ENCODE measurements at places on chromosomes 1 and 21.

DNA sequence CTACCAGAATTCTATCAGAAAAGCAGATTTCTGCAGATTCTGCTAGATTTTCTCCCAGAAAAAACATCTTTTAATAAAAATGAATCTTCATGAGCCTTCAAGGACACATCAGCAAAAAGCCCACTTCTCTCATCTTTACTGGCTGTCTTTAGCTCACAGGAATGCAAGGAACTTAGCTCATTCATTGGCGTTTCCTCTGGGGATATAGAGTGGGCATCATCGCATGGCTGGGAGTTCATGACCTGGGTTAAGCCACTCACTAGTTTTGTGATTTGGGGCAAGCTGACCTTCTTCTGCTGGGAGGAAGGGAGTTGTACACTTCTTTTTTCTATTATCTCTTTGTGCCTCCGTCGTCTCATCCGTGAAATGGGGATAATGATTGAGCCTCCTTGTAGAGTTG lies 149.7 kb downstream of the KAZN start:
- no peak for DNase-seq

GRCh38 chr1:206430031-206430983 lies 40.0 kb upstream of the IKBKE start:
- DNase-seq = peak; percentile 68

GRCh38 chr1:172398193-172398592 lies 22.3 kb upstream of the C1orf105 start:
- no peak for DNase-seq

GRCh38 chr1:7457811-7458210 lies 313.3 kb upstream of the VAMP3 start:
- DNase-seq = no peak

- DNase-seq = no peak
Observed at GRCh38 chr1:234662148-234662547, 52.2 kb upstream of the IRF2BP2 start.

- no peak for DNase-seq
Observed at GRCh38 chr1:17207966-17208418, 3.1 kb downstream of the PADI1 start.

- no peak for DNase-seq
Observed at GRCh38 chr1:155009742-155010141, 7.1 kb downstream of the ZBTB7B start.

- no peak for DNase-seq
Observed at GRCh38 chr1:46413596-46413985, 19.5 kb downstream of the FAAH start.

DNA sequence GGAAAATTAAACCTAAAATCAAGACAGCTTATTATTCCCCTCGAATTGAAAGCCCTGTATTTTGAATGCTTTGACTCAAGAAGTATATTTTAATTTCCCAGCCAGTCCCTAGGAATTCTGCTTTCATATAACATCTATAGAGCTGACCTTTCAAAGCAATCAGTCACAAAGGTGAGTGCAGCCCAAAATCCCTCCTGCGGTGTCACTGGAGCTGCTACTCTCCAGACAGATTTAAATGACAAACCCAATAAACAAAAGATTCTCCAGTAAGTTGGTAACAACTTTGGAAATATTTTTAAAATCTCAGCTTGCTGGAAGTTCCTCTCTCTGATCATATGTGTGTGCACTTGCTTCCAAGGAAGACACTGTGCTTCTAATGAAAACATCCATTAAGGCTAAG lies 14.7 kb downstream of the PLPP3 start:
- DNase-seq = no peak

GRCh38 chr1:48680411-48681035 lies 96.2 kb downstream of the BEND5 start:
- no peak for DNase-seq

GRCh38 chr21:20856926-20857325 lies 141.3 kb upstream of the NCAM2 start:
- DNase-seq = no peak

DNA sequence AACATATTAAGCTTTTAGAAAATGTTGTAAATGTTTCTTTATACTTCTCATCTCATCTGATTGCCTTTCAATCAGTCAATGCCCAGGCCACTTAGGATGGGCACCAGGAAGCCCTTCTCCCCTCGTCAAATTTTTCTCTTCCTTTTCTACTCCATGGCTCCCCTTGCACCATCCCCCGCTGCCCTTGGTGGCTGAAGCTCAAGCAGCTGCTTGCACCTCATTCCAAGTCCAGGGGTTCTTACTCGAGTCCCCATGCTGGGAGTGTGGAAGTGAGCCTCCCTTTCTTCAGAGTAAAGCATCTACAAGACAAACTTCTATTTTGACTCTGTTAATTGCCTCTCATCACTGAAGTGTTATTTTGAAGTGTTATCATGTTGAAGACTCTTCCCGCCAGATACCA lies 39.7 kb upstream of the KRTAP11-1 start:
- no peak for DNase-seq

DNA sequence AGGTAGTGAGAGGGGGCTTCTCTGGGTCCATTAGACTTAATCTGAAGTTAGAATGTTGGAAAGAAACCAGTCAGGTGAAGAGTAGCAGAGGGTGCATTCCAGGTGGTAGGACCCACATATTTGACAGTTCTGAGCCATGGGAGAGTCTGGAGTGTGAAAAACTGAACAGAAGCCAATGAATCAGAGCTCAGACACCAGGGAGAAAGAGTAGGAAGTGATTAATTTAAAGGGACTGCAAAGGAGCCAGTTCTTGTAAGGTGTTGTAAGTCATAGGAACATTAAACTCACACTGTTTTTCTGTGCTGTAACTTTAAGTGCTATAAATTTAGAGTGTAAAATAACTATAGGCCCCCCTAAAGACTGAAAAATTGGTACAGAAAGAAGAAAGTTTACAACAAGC lies 5.9 kb upstream of the DHX9 start:
- no peak for DNase-seq

DNA sequence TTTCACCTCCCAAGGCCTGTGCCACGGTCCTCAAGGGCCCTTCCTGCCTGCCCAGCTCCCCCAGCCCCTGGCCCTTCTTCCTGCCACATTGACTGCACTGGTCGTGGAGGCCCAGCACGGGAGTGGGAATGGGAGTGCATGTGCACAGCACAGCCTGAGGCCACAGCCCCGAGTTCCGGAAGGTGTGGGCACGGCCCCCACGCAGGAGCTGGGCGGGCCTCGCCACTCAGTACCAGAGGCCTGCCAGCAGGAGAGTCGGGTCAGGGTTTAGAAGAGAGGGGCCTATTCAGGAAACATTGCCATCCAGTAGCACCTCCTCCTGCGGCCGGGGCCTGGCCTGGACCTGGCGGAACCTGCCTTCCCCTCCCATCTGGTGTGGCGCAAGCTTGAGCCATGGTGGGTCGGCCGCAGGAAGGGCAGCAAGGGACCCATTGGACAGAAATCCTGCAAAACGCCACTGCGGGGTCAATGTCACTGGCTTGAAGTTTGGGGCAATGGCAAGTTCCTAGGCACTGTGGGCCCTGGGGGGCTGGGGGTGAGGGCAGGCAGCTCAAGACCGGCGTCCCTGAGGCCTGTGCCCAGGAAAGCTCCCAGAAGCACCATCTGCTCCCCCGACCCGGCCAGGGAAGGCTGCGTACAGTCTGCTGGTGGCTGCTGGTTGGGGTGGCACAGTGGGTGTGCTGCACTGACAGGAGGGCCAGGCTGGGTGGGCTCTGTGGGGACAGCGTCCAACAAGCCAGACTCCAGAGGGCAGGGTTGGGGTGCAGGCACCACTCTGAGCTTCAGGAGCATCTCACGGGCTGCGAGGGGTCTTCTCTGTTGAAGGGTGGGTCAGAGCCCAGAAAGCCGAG lies 1.8 kb upstream of the TMEM52 start:
- DNase-seq = no peak

- no peak for DNase-seq
Observed at GRCh38 chr1:233326811-233327650, 493 bp upstream of the MAP3K21 start.

GRCh38 chr1:26790551-26790953 lies 2.8 kb downstream of the PIGV start:
- no peak for DNase-seq

DNA sequence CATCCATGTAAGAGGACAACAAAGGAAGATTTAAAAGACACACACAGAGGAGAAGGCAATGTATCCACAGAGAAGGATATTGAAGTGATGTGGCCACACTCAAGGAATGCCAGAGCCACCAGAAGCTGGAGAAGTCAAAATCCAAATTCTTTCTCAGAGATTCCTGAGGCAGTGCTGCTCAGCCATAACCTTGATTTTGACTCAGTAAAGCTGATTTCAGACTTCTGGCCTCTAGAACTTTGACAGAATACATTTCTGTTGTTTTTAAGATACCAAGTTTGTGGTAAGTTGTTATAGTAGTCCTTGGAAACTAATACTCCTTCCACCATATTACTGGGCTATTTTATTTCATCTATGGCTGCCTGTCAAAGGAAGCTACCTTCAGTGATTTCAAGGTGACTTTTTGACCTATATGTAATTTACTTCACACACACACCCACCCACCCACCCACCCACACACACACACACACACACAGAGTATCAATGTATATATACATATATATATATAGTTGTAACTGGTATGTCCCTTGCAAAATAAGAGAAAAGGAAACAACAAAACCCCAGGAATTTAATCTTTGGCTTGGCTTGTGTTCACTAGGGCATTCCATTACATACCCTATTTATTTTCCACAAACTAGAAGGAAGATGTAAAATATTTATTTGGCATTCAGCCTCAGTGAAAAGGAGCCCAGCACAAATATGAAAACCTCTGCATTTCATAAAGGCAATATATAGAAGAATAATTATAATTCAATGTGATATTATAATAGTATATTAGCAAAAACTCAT lies 142.1 kb upstream of the PTGFR start:
- DNase-seq = no peak

- no peak for DNase-seq
Observed at GRCh38 chr1:174990382-174990999, 9.3 kb upstream of the CACYBP start.

DNA sequence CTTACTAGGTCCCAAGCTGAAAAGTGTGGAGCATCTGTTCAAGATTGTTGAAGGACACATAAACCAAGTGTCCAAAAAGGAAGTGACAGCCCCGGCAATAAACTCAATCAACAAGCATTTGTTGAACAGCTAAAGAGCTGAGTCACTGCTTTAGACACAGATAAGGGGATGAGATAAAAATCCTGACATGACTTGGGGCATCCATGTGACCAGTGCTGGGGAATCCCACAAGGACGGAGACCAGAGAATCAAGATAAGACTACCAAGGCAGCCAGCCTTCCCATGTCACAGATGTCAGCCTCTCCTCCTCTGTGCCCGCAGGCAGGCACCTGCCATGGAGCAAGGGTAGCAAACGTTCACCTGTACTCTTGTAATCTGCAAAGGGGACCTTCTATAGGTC lies 118.6 kb upstream of the KAZN start:
- no peak for DNase-seq

DNA sequence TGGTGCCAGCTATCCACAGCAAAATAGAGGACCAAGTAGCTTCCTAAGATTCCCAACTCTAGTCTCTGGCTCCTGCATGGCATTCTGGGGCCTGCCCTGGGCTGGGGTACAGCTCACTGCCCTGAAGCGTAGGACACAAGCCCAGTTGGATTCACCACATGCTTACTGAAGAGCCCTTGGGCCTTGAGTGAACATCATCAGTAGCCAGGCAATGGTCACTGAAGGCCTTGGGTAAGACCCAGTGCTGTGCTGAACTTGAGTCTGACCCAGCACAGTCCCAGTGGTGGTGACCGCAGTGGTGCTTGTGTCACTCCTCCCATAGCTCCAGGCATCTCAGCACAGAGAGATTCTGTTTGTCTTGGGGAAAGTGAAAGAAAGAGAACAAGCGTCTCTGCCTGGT lies 7.7 kb upstream of the LCE3A start:
- DNase-seq = no peak

GRCh38 chr1:165933446-165934170 lies 106.2 kb downstream of the UCK2 start:
- DNase-seq = no peak

GRCh38 chr1:240415532-240415931 lies 196.4 kb downstream of the GREM2 start:
- DNase-seq = no peak

DNA sequence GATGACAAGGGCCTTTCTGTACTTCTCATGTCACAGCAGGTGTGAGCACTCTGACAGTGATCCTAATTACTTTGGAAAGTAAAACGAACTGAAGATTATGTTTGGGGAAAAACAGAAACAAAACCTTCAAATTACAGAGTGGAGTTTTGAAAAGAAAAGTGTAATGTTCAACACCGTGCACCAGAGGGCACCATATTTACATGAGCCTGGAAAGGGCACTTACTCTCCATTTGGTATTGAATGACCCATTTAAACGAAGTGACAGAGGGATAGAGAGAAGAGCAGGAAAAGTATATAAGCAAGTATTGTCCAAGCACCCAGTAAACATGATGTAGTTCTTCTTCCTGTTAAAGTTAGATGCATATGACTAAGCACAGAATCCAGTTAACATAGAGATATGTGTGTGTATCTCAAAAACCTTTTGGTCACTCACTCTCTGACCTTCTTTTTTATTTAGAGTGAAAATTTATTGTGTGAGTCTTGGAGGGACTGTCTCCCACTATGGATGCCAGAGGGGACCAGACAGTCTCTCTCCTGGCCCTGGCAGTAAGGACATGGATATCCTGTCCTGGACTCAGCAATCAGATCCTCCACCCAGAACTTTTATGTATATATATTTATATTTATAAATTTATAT lies 3.8 kb upstream of the RGSL1 start:
- peak; percentile 28 for DNase-seq

GRCh38 chr1:99264201-99265021 lies at the start of gene PLPPR4:
Gene PLPPR4 (plus strand): TSS chr1:99264492. CDS start chr1:99264594, 102 bp downstream.
- DNase-seq = no peak

DNA sequence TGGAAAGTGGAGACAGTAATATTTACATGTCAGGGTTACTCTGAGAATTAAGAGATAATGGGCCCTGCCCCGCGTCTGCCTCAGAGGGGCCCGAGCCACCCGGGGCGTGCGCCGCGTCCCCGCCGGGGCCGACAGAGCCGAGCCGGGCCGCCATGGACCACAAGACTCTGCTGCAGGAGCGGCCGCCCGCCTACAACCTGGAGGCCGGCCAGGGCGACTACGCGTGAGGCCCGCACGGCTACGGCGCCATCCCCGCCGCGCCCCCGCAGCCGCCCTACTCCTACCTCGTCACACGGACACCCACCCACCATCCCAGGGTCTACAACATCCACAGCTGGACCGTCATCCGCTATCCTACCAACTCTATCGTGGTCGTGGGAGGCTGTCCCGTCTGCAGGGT lies 35.1 kb upstream of the LRRC39 start:
- no peak for DNase-seq

- DNase-seq = no peak
Observed at GRCh38 chr1:115854005-115854404, 13.1 kb upstream of the NHLH2 start.

Data from AG09309 (cell line).